ENCODE measurements at places on chromosomes 7 and 10. TPM values are rescaled to one million over a fixed set of nuclear protein-coding genes. Genes with fewer than 3 reads are reported as not detected.
A peak's percentile ranks its signal among the peaks of the same experiment; 100 is the strongest.

SEC61A2 gene
- 5.0 TPM for total RNA-seq

SLC4A2 gene
- total RNA-seq, result 101 TPM

DNA sequence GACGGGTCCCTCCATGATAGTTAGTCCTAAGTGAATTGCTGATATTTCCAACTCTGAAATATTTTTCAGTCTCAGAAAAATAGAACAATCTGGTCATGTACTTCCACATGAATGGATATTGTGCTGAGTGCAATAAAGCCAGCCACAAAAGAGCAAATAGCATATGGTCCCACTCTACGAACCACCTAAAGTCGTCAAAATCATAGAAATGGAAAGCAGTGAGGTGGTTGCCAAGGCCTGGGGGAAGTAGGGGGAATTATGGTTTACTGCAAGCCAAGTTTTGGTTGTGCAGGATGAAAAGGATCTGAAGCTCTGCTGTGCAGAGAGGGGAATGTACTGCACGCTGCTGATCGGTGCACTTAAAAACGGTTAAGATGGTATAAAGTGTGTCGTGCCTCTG, 313.8 kb upstream of the ADARB2 start:
- DNase-seq, result no peak

C10orf62 gene
- not detected for total RNA-seq

DNA sequence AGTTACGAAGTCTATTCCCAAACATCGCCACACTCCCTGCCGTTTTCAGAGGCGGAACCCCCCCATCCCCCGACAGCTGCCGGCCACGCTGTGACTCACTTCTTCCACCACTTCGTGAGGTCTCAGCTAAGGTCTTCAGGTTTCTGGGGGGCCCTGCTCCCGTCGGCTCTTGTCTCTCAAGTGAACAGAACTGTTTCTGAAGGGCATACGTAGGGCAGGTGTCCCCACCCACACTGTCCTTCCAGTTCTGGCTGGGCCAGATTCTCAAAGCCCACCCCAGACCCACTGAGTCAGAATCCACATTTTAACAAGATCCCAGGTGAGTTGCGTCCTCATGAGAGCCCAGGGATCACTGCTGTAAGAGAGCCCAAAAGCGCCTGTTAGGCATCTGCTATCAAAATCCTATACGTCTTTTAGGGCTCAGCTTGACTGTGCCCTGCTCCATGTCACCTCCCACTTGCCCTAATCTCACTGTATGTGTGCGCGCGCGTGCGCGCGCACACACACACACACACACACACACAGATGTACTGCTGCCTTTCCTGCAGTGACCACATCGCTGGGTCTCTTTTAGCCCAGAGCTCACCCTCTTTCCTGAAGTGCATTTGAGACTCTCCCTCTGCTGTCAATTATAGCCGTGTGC, 78.8 kb downstream of the PROSER2 start:
- no peak for DNase-seq

GRCh38 chr10:3106928-3107425, 39.6 kb downstream of the PFKP start:
- peak; percentile 74 for DNase-seq

TEX36 gene
- 0.10 TPM for total RNA-seq

DNA sequence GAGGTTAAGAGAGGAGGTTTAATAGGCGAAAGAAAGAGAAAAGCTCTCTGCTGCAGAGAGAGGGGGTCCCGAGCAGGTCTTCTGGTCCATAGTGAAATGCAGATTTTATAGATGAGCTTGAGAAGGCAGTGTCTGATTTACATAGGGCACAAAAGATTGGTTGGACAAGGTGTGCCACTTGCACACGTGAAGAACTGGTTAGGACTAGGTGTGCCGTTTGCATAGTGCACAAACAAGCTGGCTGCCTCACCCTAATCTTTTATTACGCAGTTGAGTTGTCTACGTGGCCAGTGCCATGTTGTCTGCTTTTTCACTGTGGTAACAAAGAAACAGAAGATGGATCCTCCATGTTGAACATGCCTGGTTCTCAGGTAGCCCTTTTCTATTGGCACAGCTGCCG, 82.6 kb downstream of the AMPH start:
- no peak for DNase-seq

GRCh38 chr10:101901340-101901739, 57.7 kb upstream of the KCNIP2 start:
- DNase-seq, result no peak

All from M059J (cell line).